Osteocyte (in vitro differentiated cells): ENCODE measurements at places on chromosomes 16 and 17. TPM values are rescaled to one million over a fixed set of nuclear protein-coding genes. Genes with fewer than 3 reads are reported as not detected.

The JPH3 gene
- 2.6 and 3.1 TPM in 2 replicates for total RNA-seq

DNA sequence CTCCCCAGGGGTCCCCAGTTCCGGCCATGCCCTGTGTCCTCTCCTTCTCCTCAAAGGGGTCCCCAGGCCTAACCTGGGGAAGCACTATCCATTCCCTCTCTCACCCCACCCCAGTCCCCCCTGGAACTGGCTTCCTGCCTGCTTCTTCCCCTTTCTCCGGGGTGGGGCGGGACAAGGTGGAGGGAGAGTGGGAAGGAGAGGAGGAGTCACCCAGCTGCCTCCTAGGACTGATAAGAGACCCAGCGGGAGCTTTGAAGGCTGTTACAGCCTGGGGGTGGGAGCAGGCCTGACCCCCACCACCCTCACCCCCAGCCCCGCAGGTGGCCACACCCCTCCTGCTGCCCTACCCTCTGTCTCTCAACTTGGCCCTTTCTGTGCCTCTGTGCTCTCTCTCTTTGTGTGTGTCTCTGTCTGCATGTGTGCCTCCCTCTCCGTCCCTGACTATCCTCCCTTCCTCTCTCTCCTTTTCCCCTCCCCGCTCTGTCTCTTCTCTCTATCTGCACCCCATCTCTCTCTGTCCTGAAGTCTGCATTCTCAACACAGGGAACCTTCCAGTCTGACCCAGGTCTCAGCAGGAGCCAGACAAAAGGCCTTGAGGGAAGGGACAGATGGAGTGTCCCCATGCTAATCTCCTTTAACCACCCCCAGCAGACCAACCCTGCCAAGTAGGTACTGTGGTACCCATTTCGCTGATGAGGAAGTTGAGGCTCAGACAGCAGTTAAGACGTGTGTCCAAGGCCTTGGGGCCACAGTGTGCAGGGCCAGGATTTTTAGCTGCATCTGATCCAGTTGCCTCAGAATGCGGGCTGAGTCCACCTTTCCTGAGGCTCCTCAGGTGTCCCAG is 66.1 kb downstream of the RAB11FIP4 start:
- peaks cover 23% of the 10 kb centered on the region for H3K27me3 ChIP-seq
- DNase-seq = no peak
- no peak overlapping the region for H3K27ac ChIP-seq
- no peak overlapping the region for H3K4me3 ChIP-seq

The CD300LF gene
- not detected in 2 replicates for total RNA-seq

The FAM20A gene
- total RNA-seq = not detected in 2 replicates

The SCRN2 gene
- total RNA-seq = 25.4 and 25.6 TPM in 2 replicates

GRCh38 chr16:23185656-23186055 is 3.1 kb downstream of the SCNN1G start:
- H3K36me3 ChIP-seq = no peaks in the 10 kb centered on the region
- H3K27ac ChIP-seq = no peak overlapping the region
- peaks cover 4% of the 10 kb centered on the region for H3K4me1 ChIP-seq
- DNase-seq = no peak
- peaks cover 57% of the 10 kb centered on the region for H3K27me3 ChIP-seq

DNA sequence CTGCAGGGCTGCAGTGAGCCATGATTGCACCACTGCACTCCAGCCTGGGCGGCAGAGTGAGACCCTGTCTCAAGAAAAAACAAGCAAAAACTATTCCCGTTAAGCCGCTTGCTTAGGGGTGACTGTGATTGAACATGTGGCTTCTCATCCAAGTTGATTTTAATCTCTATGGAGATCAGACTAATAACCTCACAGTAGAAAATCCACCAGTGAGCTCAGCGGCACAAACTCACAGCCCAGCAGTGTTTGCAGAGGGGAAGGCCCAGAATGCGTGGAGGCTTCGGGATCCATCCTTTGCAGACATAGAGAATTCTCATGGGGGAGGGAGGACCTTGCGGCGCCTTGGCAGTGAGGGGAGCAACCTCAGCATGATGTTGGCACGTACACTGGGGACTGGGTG is 7.4 kb downstream of the BANP start:
- no peaks in the 10 kb centered on the region for H3K27me3 ChIP-seq
- no peak overlapping the region for H3K27ac ChIP-seq
- H3K4me1 ChIP-seq = peaks cover 26% of the 10 kb centered on the region
